Stromal cell of bone marrow (primary cell): ENCODE measurements at places on chromosomes 6 and 20.

DNA sequence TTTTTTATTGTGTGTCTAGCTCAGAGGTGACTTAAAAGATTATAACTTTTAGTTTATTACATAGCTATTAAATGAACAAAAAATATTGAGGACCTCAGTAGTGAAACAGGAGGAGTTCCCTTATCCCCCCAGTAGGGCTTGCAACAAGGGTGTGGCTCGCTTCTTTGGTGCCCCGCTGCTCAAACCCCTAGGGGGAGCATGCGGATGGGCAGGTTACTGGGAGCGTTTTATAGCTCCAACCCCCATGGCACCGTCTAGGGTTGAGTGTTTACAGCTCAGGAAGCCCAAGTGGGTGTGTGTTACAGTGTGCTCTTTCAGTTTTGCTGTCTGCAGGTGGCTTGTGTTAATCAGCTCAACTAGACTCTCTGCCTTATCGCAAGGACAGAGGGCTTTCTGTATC, 1513.7 kb downstream of the GRIK2 start:
- DNase-seq, result no peak

DNA sequence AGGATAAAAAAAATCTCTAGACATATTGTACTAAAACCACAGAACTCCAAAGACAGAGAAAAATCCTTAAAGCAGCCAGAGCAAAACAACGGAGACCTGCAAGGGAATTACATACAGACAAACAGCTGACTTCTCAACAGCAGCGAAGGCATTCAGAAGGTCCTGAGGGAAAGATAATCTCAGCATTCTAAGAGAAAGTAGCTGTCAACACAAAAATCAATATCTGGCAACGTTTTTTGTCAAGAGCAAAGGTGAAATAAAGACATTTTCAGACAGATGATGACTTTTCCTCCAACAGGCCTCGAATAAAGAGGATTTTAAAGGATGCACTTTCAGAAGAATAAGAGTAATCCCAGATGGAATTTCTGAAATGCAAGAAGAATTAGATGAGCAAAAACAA, 6.1 kb upstream of the SCGN start:
- DNase-seq, result no peak

DNA sequence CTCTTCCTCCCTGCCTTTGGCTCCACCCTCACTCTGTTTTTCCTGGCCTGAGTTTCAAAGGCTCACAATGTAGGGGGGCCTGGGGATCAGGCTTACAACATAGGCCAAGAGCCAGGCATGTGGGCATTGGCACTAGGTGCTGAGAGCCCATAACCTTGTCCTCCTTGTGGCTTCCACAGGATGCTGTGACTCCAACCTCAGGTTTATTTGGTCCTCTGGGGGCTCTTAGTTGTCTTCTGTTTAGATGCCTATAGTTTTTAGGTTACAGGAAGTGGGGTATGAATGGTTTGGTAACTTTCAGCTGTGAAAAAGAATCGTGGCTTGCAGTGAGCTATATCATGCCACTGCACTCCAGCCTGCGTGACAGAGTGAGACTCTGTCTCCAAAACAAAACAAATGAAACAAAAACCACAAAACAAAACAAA, 25.6 kb downstream of the MMP24 start:
- DNase-seq, result no peak

DNA sequence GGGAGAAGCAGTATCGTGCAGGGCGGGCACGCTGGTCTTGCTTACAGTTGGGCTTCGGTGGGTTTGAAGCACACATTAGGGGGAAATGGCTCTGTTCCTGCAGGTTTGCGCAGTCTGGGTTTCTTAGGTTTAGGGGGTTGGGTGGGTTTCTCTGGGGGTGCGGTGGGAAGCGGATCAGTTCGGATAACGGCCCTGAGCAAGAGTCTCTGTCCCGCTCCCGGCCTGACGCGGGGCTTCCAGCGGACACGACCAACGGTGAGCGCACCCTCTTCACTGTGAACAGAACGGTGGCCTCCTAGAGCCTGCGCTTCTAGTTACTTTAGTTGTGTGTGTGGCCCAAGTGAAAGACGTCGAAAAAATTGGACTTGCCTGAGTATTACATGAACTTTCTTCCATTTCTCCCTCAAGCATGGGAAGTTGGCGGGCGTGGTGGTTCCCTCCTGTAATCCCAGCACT, 635 bp upstream of the ELOVL2 start:
- no peak for DNase-seq

GRCh38 chr20:16296931-16297330, 276.3 kb downstream of the KIF16B start:
- peak; percentile 64 for DNase-seq

- no peak for DNase-seq
Measured at GRCh38 chr20:61045876-61046585, 206.0 kb upstream of the CDH4 start.

DNA sequence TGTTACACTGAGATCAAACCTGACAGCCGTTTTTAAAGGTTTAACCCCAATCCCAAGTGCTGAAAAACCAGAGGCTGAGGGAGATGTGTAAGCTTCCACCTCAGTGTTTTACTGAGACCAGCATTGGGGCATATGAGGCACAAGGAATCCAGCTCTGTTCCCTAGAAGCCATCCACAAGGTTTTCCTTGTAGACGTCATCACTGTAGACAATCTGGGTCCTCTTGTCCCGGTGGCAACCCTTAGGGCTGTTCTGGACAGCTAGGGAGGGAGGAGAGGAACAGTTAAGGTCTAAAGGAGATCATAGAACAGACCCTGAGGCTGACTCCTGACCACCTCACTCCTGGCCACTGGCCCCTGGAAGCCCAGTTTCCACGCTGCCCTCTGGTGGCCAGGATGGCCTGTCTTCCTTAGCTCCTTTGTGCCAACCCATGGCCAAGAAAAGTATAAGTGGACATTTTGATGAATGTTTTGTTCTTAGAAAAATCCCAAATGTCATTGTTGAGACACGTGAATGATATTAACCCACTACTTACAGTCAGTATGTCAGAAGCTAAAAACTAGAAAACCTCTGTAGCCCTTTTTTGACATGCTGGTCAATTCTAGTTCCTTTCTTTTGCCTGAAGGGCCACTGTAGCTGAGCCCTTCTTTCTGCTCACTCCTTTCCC, 6.4 kb downstream of the CFB start:
- DNase-seq, result peak; percentile 60

- no peak for DNase-seq
Measured at GRCh38 chr6:89412071-89413005, at the start of gene RRAGD. Gene RRAGD (minus strand): TSS chr6:89412273. CDS start chr6:89411993, 280 bp downstream.

DNA sequence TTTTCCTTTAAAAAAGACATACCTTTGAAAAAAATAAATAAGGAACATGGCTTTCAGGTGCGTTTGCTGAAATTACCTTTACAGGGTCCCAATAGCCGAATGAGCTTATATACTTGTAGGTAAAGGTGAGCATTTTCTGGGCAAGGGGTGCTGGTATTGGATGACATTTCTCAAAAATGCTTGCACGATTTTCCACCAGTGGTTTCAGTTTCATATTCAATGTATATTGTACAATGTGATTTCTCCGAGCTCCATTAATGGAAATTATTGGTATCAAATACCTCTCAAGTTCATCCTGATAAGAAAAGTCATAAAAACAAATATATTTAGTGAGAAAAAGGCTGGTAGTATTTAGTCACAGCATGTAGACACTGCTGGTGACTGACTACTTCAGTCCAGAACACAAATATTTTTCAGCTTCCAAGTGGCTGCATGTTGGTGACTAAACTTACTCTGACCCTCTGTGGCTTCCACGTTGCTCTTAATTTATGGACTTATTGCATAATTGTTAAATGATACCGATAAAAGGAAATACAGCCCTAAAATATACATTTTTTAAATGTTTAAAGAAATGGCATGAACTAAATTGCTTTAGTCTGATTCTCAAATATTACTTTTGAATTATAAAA, 32.9 kb upstream of the ZBTB24 start:
- DNase-seq, result no peak

DNA sequence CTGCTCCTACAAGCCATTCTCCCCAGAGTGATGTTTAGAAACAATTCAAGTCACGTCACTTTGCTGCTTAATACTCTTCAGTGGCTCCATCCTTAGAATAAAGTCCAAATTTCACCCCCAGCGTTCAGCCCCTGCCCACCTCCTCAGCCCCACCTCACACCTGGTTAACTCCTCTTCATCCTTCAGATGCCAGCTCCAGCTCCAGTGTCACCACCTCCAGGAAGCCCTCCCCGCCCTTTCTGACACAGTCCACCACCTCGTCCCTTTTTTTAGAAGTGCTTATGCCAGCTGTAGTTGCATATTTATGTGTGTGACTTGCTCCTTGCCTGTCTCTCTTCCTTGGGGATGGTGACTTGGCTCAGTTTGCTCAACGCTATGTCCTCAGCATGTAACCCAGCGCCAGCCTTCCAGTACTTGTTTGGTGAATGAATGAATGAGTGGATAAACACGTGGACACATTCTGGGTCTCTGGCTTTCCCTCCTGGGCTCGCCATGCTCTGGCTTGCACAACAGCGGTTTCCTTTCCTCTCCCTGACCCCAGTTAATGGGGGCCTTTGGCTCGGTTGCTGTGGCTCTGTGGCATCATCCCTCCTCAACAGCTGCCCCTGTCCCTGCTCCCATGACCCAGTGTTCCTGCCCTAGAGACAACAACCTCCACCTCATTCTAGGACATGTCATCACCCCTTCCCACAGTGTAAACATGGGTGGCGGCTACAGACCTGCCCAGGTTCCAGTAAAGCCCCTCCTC, 3.7 kb upstream of the IP6K3 start:
- no peak for DNase-seq

DNA sequence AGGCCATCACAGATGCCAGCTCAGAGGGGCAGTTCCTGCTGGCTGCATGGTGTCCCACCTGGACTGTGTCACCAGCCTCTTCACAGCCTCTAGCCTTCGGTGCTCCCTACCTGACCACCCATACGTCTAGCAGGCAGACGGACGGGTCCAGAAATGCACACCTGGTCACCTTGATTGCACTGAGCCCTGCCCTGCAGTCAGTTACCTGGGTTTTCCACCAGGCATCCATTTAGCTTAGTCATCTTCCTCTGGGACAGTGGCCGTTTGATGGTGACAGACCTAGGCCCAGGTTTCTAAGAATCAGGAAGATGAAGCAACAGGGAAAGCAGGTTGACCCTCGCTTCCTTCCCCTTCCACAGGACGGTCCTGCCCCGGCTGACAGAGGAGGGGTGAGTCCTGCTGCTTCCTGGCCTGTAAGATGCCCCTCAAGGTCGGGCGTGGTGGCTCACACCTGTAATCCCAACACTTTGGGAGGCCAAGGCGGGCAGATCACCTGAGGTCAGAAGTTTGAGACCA, 9.8 kb upstream of the BPI start:
- DNase-seq, result no peak

- DNase-seq, result no peak
Measured at GRCh38 chr20:15807271-15807670, 766.0 kb downstream of the KIF16B start.

DNA sequence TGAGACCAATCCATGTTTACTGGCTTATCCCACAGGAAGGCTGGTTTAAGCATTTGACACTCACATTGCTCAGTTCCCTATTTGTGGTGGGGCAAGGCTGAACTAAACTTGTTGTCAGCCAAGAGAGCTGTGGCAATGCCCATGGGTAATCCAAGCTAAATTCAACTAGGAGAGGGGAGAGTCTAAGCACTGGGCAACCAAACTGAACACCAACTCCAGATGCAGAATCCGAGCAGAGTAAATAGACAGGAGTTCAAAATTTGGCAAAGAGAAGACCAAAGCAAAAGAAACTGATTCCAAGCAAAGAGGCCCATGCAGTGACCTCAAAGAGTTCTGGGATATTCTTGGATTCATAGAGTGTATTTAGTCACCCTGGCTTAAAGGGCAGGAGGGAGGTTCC, 106.5 kb upstream of the NT5E start:
- DNase-seq, result no peak

GRCh38 chr6:95768539-95768938, 191.2 kb downstream of the MANEA start:
- no peak for DNase-seq

DNA sequence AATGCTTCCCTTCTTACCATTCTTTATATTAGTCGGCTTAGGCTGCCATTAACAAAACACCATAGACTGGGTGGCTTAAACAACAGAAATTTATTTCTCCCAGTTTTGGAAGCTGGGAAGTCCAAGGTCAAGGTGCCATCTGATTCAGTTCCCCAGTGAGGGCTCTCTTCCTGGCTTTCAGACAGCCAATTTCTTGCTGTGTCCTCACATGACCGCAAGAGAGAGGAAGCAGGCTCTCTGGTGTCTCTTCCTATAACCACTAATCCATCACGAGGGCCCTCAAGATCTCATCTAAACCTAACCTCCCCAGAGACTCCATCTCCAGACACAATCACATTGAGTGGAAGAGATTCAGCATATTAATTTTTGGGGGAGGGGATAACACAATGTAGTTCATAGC, 193.0 kb upstream of the SGK1 start:
- no peak for DNase-seq

- no peak for DNase-seq
Measured at GRCh38 chr6:164087211-164087610, 672.7 kb downstream of the QKI start.

GRCh38 chr6:90846824-90847223, 260.0 kb upstream of the MAP3K7 start:
- DNase-seq, result no peak

DNA sequence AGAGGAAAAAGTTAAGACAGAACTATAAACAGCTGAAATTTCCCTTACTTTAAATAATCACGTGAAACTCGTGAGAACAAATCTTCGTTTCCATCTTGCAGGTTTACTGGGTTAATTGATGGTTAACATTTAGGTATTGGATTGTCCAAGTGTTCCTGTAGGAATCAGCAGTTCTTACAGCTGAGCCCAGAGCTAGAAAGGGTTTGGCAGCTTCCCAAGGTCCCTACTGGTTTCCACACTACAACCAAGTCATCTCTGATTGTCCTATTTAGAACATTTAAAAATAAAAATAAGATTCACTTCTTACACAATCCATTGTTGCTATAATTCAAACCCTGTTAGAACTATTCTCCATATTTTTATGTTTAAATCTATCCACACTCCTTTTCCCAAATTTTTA, 15.8 kb downstream of the MPC1 start:
- DNase-seq, result no peak

GRCh38 chr6:148835920-148836441, 89.2 kb downstream of the UST start:
- DNase-seq, result peak; percentile 48

DNA sequence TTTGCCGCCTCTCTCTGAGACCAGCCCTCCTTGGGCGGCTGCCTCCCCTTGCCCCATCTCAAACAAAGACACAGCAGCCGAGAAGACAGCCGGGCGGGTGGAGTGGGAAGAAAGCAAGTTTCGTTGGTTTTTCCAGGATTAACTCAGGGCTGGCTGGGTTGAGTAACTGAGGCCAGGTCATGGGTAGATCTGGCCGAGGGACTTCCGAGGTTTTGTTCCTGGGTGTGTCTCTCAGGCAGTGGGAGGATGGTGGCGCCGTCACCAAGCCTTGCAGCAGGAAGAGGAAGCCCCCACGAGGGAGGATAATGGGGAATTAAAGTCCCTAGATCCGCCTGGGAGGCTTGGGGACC, 167.2 kb downstream of the TTLL2 start:
- DNase-seq, result no peak
